ENCODE measurements at places on chromosomes 6 and 20.
A peak's percentile ranks its signal among the peaks of the same experiment; 100 is the strongest.

DNA sequence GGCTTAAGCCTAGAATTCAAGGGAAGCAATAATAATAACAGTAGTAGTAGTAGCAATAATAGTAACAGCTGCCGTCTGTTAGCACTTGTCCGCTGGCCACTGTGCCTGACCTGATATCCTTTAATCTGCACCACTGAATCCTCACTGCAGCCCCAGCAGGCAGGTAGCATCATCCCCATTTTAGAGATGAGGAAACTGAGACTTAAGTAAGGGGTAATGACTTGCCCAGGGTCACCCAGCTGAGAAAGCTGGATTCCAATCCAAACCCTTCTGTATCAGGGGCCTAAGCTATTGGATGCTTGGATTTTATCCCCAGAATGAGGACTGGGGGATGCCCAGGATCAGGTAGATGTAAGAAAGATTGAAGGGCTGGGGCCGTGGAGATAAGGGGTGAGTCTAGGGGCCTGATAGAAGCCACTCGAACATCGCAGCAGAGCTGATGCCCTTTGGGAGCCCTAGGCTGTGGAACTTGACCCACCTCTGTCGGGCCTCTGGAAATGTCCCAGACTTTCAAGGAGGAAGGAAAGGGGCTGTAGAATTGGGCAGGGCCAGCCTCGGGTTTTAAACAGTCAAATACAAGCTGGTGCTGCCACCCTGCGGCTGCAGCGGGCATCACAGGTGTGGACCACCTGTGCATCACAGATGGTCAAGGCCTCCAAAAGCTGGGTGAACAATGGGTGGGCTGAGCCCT, 102.1 kb upstream of the MYL9 start:
- peak; percentile 25 for DNase-seq

DNA sequence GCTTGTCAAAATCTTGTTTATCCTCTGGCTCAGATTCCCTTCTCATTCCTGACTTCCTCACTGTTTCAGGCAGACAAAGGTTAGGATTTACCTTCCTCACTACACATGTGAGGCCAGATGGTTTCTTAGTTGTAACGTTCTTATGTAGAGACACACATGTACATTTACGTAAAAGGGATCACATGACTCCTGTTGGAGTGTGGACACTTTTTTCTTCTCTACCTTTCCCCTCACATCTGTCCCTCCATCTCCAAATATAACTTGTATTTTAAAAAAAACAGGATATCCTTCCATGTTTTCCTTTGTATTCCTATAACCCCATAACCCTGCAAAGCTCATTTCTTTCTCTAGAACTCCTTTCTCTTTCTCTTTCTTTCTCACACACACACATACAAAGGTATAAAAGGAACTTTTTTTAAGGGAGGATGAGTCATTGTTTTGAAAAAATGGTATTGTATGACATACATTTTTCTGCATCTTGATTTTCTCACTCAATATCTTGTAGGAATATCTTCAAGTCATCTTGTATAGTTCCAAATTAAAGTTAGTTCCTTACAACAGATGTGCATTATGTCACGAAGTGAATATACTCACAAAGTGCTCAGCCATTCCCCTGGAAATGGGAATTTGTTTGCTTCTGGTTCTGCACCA, 78.2 kb upstream of the SULF2 start:
- DNase-seq: no peak

- DNase-seq: no peak
Observed at GRCh38 chr6:12585497-12585958, 131.0 kb upstream of the PHACTR1 start.

- DNase-seq: no peak
Observed at GRCh38 chr6:53866226-53866625, 71.4 kb downstream of the LRRC1 start.

DNA sequence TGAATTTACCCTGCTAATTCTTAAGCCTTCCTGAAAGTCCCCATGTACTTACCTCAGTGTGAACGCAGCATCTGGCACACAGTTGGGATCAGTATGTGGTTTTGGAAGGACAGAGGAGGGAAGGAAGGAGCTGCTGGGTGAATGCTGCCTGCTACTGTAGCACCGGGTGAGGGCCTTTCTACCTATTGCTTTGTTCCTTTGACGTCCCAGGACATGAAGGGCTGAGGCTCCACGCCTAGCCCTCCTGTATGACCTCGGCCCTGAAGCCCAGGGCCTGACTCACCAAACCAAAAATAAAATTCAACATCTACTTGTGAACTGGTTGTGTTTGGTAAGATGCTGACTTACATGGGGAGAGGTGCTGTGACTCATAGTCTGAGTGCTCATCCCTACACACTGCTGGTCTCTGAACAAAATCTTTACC, 51.1 kb downstream of the ARID1B start:
- DNase-seq: no peak

GRCh38 chr20:755941-756340, 12.4 kb downstream of the SLC52A3 start:
- DNase-seq: no peak

GRCh38 chr6:105966481-105966880, 119.7 kb upstream of the PRDM1 start:
- DNase-seq: no peak

DNA sequence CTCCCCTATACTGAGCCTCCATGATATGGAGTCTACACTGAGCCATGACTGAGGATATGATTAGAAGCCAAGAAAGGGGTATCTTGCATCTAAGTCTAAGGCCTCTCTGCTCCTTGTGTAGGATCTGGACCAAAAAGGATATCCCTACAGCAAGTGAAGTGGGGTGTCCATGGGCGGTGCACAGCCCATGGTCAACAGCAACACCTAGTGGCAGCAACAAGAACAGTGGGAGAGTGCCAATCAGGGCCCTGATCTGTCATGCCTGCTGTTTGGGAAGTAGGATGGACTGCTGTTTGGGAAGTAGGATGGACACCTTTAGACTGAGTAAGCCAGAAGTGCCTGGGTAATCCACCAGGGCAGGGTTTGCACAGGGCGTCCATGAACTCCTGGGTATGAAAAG, 22.4 kb downstream of the PTGIS start:
- DNase-seq: no peak

DNA sequence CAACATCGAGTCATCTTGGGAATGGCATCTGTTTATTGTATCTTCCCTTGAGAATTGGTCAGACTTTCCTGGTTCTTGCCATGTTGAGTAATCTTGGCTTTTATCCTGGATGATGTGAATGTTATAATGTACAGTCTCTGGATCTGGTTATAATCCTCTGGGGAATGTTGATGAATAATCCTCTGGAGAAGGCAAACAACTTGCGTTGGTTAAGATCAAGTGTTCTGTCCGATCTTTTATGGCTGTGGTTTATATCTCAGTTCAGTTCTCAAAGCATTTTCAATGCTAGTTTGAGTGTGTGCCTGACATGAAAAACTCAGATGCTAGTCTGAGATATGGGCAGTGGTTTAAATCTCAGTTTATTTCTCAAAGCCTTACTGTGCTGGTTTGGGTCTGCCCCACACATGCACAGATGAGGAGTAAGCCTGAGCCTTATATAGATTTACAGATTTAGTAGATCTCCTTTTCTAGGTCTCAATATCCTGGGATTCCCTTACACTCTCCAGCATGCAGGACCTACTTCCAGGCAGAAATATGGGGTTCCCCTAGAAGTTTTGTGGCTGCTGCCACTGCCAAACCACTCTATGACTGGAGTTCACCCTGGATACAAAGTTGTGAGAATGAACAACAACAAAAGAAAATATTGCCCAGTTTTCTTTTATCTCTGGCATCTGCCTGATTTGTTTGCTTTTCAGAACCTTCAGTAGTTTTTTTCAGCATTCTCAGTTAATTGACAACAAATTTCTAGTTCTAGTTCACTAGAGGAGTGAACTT, 191.8 kb upstream of the MAN1A1 start:
- no peak for DNase-seq

DNA sequence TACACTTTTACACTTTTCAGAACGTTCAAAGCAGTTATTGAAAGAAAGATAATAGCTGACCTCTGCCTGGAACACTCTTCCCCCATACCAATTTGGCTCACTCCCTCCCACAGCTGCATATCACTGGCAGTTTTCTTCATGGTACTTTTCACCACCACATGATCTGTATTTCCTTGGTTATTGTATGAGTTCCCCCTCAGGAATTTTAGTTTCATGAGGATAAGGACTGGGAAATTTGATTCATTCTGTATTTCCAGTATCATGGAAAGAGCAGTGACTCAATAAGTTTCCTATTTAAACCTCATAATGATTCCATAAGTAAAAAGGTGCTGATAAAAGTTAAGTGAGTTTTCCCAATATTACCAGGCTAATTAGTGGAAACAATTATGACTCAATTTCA, 16.0 kb downstream of the HTR1B start:
- no peak for DNase-seq

- DNase-seq: no peak
Observed at GRCh38 chr6:51740658-51741057, 346.8 kb downstream of the PKHD1 start.

DNA sequence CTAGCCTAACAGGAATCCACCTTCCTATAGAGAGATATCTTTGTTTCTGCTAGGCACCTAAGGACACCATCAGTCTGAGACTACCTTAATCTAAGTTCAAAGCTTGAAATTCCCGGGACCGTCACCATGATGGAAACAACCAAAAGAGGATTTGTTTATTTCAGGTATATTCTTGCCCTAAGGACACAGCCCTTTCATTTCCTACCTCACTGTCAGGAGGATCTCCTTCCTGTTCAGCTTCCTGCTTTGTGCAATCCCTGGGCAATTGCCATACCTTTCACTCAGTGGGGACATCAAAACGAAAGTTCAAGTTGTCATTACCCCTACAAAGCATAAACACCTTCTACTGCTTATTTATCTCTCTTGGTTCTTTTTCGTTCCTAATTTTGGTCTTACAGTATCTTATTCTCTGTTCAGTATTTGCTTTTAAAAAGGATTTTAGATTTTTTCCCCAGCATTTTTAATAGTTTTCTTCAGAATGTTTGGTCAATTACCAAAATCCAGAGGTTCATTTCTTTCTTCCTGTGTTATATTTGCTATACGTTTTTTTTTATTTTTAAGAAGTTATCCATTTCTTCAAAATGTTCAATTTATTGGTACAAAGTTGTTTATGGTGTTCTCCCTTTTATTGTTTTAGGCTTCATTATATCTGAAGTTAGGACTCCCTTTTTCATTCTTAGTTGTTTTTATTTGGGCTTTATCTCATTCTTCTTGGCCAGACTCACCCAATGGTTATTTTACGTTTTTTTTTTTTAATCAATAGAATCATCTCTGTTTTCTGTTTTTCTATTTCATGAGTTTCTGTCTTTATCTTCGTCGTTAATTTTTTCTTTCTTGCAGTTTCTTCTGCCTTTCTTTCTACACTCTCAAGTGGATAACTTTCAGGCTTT, 13.0 kb upstream of the TBPL1 start:
- DNase-seq: no peak

DNA sequence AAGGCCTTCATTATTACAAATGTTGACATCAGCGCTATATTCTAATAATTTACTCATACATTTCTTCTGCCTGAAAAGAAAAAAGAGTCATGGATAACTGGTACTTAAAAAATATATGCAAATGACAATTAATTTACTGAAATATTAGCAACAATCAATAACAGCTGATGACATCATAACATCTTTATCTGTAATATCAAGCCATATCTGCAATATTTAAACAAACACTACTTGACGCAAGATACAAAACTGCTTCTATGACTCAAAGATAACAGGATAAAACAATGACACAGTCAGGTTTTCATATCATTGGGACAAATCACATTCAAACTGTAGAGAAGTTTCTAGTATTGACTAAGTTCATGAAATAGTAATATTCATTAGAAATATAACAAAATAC, 16.5 kb downstream of the HACE1 start:
- DNase-seq: no peak

- DNase-seq: no peak
Observed at GRCh38 chr6:135577059-135577538, 79.6 kb upstream of the AHI1 start.

DNA sequence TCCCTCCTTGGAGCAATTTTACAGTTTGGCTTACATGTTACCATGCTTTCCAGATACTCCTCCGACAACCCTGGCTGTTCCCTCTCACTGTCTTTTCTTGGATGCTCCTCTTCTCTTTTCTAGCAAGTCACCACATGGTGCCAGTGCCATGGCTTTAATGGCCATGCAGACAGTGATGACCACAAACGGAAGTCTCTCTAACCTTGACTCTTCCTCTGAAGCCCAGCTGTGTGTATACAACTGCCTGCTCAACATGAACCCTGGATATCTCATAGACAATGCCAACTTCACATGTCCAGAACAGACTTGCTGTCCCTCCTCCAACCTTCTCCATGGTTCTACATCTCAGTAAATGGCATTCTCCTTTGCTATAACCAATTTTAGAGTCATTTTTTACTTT, 49.8 kb upstream of the NEDD9 start:
- no peak for DNase-seq

DNA sequence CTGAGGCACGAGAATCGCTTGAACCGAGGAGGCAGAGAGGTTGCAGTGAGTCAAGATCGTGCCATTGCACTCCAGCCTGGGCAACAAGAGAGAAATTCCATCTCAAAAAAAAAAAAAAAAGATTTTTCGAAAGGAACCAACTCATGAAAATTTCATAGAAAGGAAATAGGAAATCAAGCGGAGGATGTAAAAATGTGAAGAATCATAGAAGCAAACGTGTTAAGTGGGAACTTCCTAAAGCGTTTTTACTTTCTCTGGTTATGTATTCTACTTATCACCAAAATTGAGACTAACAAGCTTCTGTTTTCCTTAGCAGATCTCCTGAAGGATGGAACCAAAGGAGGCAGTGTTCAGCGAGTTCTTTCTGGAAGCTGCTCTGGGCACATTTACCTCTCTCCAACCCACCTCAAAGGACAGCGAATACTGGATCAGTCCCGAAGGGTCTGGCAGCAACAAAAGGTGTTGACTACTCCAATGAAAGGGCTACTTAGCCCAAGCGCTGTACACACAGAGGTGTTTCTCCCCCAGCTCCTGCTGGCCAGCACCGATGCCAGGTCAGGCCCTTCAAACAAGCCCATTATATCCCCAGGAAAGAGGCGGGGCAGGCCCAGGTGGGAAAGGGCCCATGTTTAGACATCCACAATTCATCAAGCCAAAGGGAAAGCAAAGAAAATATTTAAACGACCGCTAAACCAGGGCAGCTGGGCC, 327.5 kb upstream of the JARID2 start:
- no peak for DNase-seq

GRCh38 chr6:10331334-10331968, 83.4 kb downstream of the TFAP2A start:
- DNase-seq: no peak

GRCh38 chr6:83480470-83480869, 31.9 kb upstream of the PRSS35 start:
- DNase-seq: no peak

- no peak for DNase-seq
Observed at GRCh38 chr6:37679539-37680476, 17.9 kb downstream of the MDGA1 start.

DNA sequence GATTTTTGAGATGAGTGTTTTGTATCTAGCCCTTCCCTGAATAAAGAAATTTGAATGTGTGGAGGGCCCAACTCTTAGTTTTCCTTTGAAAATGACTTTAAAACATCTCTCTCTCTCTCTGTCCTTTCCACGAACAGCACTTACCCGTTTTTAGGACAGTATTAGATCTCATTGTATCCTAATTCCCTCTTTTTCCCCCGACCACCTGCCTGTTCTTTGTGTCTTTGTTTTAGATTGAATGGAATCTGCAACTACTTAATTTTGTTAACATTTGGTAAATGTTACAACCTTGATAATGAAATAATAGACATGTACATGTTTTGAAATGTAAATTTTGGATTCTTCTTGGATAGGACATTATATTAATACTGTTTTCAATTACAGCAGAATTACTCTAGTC, 3.1 kb downstream of the DSP start:
- no peak for DNase-seq

- DNase-seq: no peak
Observed at GRCh38 chr6:41638002-41638934, at the start of gene MDFI. Gene MDFI, plus strand, starts transcription at chr6:41638468. Its CDS starts 282 bp downstream, at chr6:41638750.

- DNase-seq: no peak
Observed at GRCh38 chr20:1509237-1509636, 18.0 kb upstream of the SIRPB2 start.
